Activated naive CD4-positive, alpha-beta T cell treated with Interleukin-2 at 50 U/mL for 16 hours (primary cell): ENCODE measurements at places on chromosomes 7 and 10.

GRCh38 chr10:94500063-94500462 is 45.5 kb upstream of the HELLS start:
- DNase-seq = no peak

DNA sequence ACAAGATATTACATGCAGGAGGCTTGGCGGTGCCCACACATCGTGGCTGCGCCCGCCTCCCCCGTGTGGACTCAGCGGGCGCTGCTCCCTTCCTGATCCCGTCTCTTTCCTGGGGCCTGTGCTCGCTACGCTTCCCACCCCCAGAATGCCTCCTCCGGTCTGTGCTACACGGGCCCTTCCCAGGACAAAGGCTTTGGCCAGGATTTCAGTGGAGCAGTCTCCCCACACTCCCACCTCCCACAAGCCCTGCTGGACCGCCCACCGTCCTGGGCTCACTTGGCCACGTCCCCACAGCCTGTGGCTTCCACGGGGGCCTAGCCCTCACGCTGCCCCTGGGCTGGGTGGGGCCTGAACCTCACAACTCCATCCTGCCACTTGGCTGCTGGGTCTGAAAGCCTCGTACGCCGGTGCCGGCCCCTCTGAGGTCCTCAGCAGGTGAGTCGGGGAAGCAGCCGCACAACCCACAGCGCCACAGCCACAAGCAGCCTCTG is 17.3 kb downstream of the CFAP46 start:
- no peak for DNase-seq

- no peak for DNase-seq
Observed at GRCh38 chr7:15403751-15404150, 158.1 kb downstream of the AGMO start.

DNA sequence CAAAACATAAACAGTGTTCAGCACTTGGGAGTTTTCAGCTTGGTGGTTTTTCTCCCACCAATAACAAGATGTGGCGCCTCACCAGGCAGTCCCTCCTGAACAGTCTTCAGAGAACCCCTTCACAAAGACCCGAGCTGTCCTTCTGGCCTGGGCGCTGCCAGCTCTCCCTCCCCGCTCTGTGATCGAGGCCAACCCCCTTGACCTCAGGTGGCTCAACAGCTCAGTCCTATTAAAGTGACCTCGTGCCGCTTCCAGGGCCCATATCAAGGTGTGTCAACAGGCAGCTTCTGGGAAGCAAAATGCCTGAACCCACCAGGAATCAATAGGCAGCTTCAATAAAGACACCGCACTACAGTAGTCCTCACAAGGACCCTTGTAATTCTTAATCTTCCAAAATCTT is 63.3 kb downstream of the CHST15 start:
- DNase-seq = no peak

GRCh38 chr10:80702143-80702542 is 164.4 kb downstream of the SH2D4B start:
- no peak for DNase-seq
